ENCODE measurements at places on chromosomes 16 and 17.

DNA sequence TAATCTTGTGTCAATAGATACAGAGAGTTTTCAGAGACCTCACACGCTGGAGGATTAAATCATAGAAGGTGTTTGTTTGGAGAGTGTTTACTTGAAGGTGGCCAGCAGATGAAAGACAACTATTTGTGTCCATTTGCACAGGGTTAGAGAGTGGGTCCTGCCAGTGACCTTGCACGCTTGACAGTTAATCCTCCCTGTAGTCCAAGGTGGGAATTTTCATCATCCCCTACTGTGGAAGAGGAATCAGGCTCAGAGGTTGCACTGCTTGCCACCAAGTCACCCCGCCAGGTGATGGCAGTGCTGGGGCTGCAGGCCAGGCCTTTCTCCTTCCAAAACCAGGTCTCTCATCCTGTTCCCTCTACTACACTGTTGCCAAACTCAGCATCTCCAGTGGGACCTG is 12.3 kb downstream of the CDH1 start:
- DNase-seq: no peak

GRCh38 chr17:45857977-45858708 is 13.5 kb downstream of the SPPL2C start:
- DNase-seq: no peak

DNA sequence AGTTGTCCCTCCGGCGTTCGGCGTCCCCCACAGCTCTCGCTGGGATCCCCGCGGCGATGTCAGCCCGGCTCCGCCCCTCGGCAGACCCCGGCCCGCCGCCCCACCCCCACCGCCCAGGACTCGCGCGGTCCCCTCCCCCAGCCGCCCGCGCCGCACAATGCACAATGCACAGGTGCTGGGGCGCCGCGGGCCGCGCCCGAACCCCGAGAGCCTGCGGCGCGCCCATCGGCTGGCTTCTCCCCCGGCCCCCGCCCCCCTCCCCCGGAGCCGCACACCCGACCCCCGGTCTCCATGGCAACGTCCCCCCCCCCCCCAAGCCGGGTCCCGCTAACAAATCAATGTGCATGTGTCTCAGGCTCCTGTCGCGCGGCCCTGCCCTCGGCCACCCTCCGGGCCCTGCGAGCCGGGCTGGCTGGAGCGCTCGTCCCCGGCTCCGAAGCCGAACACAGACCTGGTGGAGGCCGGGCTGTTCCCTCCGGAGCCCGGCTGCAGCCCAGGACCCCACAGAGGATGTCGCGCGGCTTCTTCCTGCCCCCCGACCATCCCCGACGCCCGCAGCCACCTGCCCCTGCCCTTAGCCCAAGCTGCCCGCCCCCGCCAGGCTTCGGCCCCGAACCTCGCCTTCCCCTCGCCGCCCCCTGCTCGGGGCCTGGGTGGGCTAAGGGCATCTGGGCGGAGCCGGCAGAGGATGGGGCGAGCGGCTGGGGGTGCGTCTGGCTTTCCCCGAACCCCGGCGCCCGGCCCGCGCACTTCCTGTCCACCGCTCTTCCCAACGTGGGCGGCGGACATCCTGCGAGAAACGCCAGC is 818 bp upstream of the CBX8 start:
- DNase-seq: no peak

GRCh38 chr16:97822-98221 is 19.8 kb downstream of the MPG start:
- no peak for DNase-seq

- no peak for DNase-seq
Measured at GRCh38 chr16:30987581-30988190, 2.7 kb downstream of the HSD3B7 start.

- DNase-seq: no peak
Measured at GRCh38 chr17:19322129-19322505, 40.4 kb downstream of the B9D1 start.

DNA sequence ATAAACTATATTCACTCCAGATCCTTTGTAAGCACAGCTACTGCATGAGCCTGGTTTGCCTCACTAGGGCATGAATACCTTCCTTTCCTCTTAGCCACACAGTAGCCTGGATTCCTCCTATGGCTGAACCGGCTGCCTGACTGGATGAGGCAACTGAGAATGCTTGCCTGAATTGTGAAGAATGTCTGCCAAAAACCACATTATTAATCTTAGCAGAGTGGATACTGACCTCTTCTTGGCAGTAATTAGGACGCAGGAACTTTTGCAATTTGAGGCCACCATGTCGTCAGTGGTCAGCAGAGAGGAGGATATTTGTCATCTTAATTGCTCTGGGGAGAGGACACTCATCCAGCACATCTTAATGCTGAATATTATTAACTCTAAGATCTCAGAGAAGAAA is 651.8 kb upstream of the GOT2 start:
- DNase-seq: no peak

GRCh38 chr17:17719966-17720543 is 38.8 kb downstream of the RAI1 start:
- DNase-seq: no peak

- no peak for DNase-seq
Measured at GRCh38 chr16:56789360-56789759, 59.4 kb downstream of the NUP93 start.

DNA sequence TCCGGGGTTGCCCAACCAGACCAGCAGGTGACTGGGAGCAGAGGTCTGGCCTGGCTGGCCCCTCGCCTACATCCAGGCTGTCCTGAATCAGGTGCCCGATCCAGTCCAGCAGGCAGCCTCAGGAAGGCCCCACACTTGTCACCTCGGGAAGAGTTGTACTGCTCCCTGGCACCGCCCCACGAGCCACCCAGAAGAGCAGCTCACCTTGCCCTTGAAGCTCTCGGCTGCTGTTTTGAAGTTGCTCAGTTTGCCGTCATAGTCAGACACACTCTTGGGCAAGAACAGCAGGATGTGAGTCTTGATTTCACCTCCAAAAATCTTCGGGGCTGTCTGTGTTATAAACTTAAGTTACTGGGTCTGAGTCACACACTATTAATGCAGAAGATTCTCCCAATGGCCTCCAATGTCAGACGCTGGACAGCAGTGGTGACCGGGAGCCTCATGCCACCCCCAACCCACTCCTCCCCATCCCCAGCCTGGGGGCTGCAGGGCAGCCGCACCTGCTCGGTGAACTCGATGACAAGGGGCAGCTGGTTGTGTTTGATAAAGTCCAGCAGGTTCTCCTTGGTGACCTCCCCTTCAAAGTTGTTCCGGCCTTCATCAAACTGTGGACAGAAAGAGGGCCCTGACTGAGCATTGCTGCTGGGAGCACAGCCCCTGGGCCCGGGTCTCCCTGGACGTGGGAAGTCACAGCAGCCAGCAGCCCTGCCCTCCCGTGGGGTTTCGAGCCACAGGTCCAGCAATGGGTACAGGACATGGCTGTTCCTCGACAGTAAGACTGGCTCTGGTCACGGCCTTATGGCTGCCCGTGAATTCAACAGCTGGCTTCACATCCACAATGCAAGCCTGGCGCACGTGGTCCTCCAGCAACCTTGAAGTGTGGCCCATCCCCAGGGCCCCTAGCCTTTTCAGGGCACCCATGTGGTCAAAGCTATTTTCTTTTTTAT is 12.2 kb upstream of the PPP1R27 start:
- no peak for DNase-seq

GRCh38 chr17:18251204-18251603 is 7.3 kb downstream of the FLII start:
- DNase-seq: no peak

DNA sequence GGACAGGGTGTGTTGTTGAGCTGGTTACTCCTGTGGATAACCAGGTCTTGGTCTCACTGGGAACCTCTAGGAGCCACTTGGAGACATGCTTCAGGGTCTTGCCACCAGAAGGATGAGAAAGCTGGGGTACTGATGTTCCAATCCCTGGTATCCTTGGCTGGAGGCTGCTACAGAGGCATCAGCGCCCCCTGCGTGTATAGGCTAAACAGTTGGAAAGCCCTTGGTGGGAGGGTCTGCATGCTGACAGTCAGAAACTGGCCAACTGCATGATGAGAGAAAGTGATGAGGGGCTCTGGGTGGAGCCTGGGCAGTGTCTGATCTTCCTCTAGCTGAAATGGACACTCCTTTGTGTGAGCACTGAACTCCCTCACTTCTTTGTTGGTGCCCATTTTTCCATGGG is 536.9 kb downstream of the XYLT1 start:
- DNase-seq: no peak

GRCh38 chr16:27241658-27242057 is 26.9 kb downstream of the NSMCE1 start:
- DNase-seq: no peak

DNA sequence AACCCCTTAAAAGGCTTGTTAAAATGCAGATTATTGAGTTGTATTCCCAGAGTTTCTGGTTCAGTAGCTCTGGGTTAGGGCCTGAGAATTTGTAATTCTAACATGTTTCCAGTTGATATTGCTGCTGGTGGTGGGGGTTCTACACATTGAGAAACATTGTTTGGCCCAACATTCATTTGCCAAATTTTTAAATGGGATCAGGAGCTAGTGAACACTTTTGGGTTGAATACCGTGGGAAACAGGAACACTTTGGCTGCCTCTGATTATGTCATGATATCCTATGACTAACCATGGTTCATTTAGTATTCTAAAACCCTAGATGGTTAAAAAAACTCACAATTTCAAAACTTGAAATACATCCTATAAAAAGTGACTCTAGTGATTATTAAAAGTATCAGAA is 89.3 kb downstream of the RPGRIP1L start:
- no peak for DNase-seq

DNA sequence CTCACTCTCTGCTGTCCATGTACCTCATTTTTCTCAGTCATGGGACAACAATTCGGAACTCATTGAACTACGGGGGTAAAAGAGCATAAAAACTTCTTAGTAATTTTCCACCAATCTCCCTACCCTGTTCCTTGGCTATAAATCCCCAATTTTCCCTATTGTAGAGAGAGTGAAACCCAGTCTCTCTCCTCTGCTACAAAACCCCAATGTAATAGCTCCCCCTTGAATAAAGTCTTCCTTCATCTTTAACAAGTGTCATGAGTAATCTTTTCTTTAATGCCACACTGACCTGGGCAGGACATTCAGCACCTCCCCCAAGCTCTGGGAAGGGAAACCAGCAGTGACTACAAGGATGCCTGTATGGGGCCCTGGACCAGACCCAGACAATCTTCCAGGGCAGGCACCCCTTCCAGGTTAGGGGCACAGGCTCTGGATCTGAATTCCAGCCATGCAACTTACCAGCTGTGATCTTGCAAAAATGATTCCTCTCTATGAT is 10.2 kb upstream of the EIF1 start:
- DNase-seq: no peak

GRCh38 chr17:67481808-67482207 is 104.7 kb downstream of the PITPNC1 start:
- DNase-seq: no peak

GRCh38 chr16:89018282-89019158 is 41.5 kb upstream of the CBFA2T3 start:
- no peak for DNase-seq
